ENCODE measurements at places on chromosomes 3 and 15. TPM values are rescaled to one million over a fixed set of nuclear protein-coding genes. Genes with fewer than 3 reads are reported as not detected.

GOLGA6A gene
- not detected for total RNA-seq

RCCD1 gene
- 28.1 TPM for total RNA-seq

COMMD2 gene
- total RNA-seq = 37.4 TPM

PARP15 gene
- total RNA-seq = 11.3 TPM

SPINT1 gene
- 10.1 TPM for total RNA-seq

All from activated CD8-positive, alpha-beta memory T cell treated with anti-CD3 and anti-CD28 coated beads for 36 hours (primary cell).